ENCODE measurements at places on chromosomes 16 and 17.

- no peak for DNase-seq
These were observed at the start of gene RUNDC3A for GRCh38 chr17:44308320-44308818. Gene RUNDC3A (plus strand): TSS chr17:44308601. CDS start chr17:44308833, 232 bp downstream.

DNA sequence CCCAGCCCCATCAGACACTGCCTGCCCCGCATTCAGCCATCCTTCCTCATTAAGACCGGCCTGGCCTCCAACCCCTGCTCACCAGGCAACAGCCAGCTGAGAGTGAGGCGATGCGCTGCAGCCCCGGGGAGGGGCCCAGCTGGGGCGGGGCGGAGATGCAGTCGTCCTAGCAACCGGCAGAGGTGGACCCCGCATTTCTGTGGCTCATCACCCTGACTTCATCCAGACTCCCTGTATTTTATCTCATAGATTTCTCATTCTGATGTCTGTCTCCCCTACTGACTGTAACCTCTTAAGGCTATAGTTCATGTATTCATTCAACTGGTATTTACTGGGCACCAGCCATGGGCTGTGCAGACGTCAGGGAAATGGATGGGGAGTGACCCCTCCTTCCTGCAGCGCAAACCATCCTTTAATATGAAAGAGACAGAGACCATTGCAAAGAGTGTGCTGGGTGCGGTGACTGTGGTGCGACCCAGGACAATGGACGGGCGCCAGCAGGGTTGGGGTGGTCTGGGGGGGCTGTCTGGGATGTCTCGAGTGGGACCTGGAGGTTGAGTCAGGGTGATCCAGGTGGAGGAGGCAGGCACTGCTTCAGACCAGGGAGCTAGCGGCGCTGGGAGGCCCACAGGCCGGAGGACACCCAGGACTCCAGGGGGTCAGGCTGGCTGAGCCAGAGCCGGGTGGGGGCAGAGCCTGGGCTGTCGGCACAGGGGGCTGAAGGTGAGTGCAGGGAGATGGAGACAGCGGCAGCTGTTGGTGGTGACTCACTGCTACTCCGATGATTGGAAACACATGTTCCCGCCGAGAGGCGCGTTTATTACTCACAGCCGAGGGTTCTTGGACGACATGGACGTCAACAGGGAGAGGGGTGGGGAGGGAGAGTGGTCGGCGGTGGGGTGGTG is 10.5 kb upstream of the TIMP2 start:
- DNase-seq: no peak

DNA sequence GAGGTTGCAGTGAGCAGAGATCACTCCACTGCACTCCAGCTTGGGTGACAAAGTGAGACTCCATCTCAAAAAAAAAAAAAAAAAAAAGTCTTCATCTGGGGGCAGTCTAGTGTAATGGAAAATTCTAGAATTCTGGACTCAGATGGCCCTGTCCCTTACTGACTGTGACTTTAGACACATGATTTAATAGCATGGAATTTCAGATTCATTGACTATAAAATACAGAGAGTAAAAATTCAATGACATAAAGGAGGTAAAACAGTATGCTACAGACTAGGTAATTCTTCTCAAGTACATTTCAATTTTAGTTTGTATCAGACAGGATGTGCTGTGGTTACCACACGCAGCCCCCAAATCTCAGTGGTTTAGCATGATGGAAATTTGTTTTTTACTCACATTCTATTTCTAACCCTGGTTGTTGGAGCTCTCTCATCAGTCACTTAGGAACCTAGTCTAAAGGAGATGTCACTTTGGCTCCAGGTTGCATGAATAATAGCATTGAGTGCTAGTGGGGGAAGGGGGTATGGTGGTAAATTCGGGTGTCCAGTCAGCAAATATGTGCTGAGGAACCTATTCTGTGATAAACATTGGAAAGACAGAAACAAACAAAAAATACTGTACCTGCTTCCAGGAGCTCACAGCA is 444.0 kb downstream of the XYLT1 start:
- no peak for DNase-seq

- DNase-seq: no peak
These were observed 98.3 kb upstream of the CIBAR2 start for GRCh38 chr16:85210423-85211169.

DNA sequence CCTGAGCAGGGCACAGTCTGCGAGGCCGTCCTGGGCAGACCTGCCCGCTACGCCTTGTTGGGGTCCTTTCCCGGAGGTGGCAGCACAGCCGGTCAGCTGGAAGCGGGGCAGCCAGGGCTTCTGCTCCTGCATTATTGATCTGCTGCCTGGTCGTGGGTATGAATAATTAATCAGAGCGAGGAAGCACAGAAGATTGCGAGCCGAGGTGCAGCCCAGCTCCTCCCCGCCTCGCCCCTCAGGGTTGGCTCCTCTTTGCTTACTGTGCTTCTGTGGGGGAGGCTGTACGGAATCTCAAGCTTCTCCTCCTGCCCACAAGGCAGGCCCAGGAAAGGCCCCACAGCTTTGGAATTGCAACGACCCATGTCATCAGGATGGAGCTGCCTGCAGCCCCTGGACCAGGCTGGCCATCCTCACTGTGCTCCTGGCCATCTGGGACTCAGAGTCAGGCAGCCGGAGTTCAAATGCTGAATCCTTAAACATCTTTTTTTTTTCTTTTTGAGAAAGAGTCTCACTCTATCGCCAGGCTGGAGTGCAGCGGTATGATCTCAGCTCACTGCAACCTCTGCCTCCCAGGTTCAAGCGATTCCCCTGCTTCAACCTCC is 25.6 kb downstream of the TRARG1 start:
- DNase-seq: no peak

DNA sequence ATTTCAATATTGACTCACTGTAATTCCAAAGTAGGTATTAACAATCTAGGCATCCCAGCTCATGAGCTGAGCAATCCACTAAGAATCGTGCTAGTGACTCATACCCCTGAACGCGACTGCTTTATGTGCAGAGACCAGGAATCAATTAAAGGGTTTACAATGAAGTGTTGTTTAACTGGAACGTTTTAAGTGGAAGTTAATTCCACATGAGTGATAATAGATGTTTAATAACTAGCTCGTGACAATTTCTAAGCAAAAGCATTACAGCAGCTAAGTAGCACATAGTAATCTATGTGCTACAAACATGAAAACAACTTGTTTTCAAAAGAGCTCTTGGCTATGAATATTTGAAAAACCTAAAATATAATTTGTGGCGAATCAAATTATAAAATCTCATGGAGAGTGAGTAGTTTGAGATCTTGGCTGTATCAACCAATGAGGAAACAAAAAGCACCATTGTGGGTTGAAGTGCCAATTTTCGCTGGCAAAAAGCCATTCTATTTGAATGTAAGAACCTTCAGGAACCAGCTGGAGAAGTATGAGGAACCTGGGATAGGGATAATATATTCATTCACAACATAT is 9.4 kb downstream of the GJC1 start:
- DNase-seq: no peak

DNA sequence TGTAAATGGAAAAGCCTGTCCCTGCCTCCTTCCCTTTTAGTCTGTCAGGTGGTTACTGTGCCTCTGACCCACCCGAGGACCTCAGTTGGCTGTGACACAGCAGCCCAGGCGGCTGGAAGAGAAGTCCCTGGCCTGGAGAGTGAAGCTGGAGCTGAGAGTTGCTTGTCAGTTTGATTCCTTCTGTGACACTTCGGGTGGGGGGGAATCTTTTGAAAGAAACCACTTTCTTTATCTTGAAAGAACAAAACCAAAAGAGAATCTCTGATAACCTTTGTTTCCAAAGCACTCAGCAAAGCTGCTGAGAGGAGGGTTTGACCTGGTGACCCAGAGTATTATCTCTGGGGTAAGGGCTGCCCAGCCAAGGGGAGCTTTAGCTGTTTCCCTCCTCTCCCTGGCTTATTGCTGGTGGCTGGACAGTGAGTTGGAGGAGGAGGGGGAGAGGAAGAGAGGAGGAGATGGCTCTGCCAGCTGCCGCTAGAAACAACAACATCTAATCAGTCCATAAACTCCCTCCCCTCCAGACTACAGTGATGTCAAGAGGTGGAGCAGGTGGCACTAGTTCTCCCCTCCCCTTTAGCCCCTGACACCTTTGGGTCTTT is 34.0 kb downstream of the YPEL2 start:
- no peak for DNase-seq

GRCh38 chr17:17414341-17414805 is 62.4 kb upstream of the MED9 start:
- no peak for DNase-seq

DNA sequence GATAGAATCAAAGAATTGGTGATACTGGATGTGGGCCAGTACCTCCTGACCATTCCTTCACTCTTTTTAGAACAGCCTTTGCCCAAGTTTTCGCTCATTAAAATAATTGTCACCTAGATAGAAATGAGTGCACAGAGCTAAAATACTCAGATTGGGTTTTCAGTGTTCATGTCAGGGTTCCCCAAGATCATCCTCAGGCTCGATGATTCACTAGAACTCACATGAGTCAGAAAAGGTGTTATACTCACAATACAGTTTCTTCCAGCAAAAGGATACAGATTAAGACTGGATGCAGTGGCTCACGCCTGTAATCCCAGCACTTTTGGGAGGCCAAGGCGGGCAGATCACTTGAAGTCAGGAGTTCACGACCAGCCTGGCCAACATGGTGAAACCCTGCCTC is 19.9 kb downstream of the ERCC4 start:
- DNase-seq: no peak

DNA sequence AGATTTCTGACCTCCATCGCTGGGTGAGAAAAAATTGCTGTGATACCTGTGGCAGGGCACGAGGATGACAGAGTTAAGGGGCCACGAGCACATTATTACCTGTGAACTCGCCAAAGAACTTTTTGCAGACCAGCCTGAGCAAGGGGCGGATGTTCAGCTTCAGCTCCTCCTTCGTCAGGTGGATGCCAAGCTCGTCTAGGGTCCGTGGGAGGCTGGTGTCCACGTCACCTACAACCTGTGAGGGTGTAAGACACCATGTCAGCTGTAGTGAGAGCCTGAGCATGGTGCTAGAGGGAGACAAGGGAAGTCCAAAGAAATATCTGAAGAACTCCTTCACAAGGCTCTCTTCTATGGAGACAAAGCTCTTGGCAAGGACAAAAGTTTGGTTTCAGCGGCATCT is 17.1 kb downstream of the HIGD1B start:
- DNase-seq: no peak

DNA sequence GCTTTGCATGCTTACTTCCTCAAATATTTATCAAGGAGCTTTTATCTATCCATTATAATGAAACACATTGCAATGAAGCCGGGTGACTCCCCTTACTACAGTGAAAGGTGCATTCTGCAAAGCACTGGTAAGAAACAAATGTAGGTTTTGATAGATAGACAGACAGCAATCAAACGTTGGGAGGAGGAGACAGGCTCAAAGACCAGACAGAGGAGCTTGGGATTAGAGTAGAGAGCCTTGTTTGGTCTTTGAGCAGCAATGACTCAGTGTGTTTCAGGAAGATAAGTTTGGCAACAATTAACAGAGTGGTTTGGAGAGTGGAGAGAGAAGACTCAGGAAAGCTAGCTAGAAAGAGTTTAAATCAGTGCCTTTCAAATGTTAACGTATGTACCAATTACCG is 68.8 kb downstream of the ZNF18 start:
- DNase-seq: no peak

DNA sequence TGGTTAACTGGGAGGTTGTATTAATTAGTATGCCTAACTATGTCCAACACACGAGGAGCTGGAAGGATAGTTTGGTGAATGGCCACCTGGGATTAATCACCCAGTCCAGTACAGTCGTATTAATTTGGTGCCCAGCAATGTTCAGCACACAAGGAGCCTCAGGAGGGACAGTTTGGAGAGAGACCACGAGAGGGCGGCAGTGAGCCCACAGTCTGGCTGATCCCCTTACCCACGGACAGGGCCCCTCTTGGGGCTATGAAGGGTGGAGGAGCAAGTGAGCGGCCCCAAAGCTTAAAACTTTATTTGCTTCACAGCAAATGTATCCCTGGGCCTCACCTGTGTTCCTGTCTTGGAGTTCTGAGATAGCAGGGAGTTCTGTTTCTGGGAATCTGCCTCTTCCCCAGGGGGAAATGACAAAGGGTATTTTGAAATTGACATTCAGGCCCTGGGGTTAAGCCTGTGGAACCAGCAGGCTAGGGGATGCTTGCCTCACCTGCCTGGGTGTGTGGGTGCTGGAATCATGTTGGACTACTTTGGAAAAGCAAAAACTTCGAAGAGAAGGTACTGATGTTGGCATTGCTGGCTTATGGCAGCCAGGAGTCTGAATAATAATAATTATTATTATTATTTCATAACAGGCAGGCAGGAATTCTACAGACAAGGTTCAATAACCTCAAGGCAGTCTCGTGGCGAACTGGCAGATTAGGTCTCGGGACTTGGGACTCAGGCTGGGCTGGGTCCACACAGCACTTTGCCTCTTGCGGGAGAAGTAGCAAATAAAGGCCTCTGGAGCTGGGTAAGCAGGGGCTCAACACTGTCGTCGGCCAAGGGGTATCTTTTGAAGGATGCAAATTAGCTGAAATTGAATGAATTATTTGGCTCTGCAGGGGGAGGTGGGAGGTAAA is 227.6 kb upstream of the ASIC2 start:
- DNase-seq: no peak

- DNase-seq: no peak
These were observed 35.7 kb upstream of the SSTR5 start for GRCh38 chr16:1036726-1037393.

DNA sequence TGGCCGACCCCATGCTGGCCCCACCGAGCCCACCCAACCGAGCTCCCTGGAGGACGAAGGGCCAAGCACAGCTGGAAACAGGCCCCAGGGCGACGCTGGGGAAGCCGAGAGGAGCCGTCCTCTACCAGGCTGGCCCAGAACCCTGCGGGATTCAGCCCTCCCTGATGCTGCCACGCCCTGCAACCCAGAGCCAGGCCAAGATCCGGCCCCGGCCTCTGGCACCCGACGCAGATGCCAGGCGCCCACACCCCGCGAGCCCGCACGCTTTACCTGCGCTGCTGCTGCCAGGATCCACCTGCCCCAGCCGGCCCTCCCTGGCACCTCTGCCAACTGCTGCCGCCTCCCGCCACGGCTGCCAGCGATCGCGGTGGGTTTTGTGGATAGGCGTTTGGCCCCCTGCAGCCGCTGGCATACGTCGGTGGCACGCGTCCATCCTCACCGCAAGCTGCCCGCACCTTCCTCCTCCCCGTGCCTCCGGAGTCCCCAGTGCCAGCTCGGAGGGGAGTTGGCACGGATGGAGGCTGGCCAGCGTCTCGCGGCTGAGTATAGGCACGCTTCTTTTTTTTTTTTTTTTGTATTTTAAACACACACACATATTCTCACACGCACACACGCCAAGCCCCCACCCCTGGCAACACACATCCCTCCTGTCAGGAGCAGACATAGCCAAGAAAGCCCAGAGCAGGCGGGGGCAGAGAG is 41.3 kb upstream of the ACSF3 start:
- DNase-seq: no peak

DNA sequence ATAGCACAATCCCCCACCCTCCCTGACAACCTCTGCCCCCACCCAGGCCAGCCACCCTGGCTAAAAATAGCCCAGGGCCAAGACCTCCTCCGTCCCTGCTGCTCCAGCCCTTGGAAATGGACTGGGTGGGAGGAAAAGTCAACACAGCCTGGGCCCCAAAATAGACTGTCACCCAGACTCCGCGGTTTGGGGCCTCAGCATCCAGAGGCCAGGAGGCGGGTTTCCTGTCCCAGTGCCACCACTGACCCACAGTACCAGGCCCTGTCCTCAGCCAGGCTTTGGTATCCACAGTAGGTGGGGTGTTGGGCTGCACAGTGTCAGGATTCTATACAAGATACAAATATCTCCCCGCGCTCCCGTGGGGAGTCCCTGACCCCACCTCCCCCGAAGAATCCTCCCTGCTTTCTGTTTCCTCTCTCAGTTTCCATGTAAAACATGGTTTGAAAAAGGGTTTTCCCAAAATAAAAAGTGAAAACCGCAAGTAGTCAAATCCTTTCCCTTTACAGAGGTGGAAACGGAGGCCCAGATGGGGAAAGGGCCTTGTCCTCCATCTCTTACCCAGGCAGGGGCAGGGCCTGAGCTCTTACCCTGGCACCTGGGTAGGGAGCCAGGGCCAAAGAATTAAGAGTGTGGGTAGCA is 20.1 kb downstream of the CPNE2 start:
- DNase-seq: no peak
